Hepatocyte (in vitro differentiated cells): ENCODE measurements at places on chromosomes 2 and 18.

DNA sequence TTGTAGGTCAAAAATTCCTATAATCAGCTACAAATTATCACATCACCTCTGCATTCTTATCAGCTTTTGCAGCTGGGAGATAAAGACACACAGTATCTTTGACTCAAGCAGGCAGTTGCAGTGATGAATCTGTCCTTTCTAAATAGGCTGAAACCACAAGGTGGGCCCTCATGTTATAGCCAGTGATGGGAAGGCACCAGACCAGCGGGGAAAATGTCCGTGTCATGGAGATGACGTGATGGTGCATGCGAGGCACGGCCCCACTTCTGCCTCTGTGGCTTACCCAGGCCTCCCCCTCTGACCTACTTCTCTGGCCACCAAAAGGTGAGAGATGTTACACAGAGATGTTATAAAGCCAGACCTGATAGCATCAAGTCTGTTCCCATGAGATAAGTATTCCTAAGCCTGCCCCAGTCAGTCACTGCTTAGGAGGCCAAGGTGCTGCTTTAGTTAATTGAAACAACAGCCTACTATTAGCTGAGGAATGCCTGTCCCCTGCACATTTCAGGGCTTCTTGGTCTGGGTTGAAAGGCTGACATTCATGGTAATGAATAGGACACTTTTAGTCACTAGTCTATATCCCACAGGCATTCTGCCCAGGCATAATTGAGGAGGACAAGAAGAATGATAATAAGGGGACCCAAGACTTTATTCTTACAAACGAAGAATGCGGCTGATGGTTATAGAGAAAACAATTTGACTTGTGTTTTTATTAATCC is 327.9 kb downstream of the LPIN1 start:
- H3K27ac ChIP-seq, result no peak overlapping the region
- no peak for DNase-seq
- peaks cover 4% of the 10 kb centered on the region for H3K4me1 ChIP-seq
- no peaks in the 10 kb centered on the region for H3K27me3 ChIP-seq
- no peak overlapping the region for H3K4me3 ChIP-seq
- H3K36me3 ChIP-seq, result no peaks in the 10 kb centered on the region

- no peak overlapping the region for H3K4me3 ChIP-seq
- H3K27me3 ChIP-seq, result no peaks in the 10 kb centered on the region
- H3K4me1 ChIP-seq, result no peaks in the 10 kb centered on the region
- H3K36me3 ChIP-seq, result no peaks in the 10 kb centered on the region
- DNase-seq, result no peak
These were observed 55.0 kb downstream of the EPB41L3 start for GRCh38 chr18:5488844-5489243.

- H3K4me3 ChIP-seq, result no peak overlapping the region
- H3K36me3 ChIP-seq, result no peaks in the 10 kb centered on the region
- H3K27ac ChIP-seq, result peak overlapping the region; percentile 69
These were observed 152.6 kb upstream of the SLC1A4 start for GRCh38 chr2:64836566-64836965.

- no peaks in the 10 kb centered on the region for H3K36me3 ChIP-seq
- H3K4me1 ChIP-seq, result no peaks in the 10 kb centered on the region
- no peak for DNase-seq
- H3K27ac ChIP-seq, result no peak overlapping the region
These were observed 31.2 kb upstream of the MYO3B start for GRCh38 chr2:170146784-170147183.

DNA sequence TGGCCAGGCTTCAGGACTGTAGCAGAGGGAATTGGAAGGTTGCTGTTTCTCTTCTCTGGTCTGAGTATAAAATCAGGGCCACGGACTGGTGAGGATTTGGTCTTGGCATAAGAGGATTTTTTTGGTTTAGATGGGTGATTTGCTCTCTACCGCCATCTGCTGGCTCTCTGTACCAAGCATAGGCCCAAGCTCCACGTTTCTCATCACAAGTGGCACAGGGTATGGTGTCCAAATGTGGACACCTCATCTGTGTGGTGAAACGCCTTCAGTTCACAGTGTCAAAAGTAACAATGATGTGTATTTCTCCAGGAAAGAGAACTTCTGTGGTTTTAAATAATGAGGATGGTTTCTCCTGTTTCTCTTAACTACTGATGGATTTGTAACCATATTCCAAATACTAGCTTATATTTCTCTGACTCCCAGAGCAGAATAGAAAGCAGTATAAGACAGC is 115.1 kb downstream of the EML6 start:
- peak; percentile 74 for DNase-seq
- H3K36me3 ChIP-seq, result no peaks in the 10 kb centered on the region
- H3K27me3 ChIP-seq, result no peaks in the 10 kb centered on the region
- H3K27ac ChIP-seq, result no peak overlapping the region
- H3K4me3 ChIP-seq, result no peak overlapping the region
- H3K4me1 ChIP-seq, result no peaks in the 10 kb centered on the region

GRCh38 chr2:196225213-196225612 is 53.8 kb upstream of the STK17B start:
- H3K4me3 ChIP-seq, result no peak overlapping the region
- H3K27ac ChIP-seq, result no peak overlapping the region
- no peak for DNase-seq
